HT1080 (cell line): ENCODE measurements at places on chromosomes 7 and 10. TPM values are rescaled to one million over a fixed set of nuclear protein-coding genes. Genes with fewer than 3 reads are reported as not detected.
A peak's percentile ranks its signal among the peaks of the same experiment; 100 is the strongest.

The VWDE gene
- 1.1 and 1.6 TPM in 2 replicates for total RNA-seq

The ZNF467 gene
- 1.7 and 2.4 TPM in 2 replicates for total RNA-seq

The TMEM168 gene
- total RNA-seq: 11.1 and 13.1 TPM in 2 replicates

The MYOZ1 gene
- total RNA-seq: not detected in 2 replicates

The TRA2A gene
- 15.8 and 49.6 TPM in 2 replicates for total RNA-seq

The DPP6 gene
- not detected in 2 replicates for total RNA-seq

The ATG9B gene
- not detected in 2 replicates for total RNA-seq

The C10orf143 gene
- 0.47 TPM in 1 of 2 replicates, not detected in the other for total RNA-seq

The MDH2 gene
- total RNA-seq: 236 and 349 TPM in 2 replicates

The RTKN2 gene
- total RNA-seq: 6.2 and 6.5 TPM in 2 replicates

The RASA4B gene
- total RNA-seq: 0.67 and 1.2 TPM in 2 replicates

The UTF1 gene
- not detected in 2 replicates for total RNA-seq

The COX15 gene
- total RNA-seq: 38.4 and 41.4 TPM in 2 replicates

- DNase-seq: no peak
These were observed 216.1 kb downstream of the SKIDA1 start for GRCh38 chr10:21309427-21309826.

GRCh38 chr7:7962851-7963250, 5.7 kb upstream of the GLCCI1 start:
- peak; percentile 1 for DNase-seq

DNA sequence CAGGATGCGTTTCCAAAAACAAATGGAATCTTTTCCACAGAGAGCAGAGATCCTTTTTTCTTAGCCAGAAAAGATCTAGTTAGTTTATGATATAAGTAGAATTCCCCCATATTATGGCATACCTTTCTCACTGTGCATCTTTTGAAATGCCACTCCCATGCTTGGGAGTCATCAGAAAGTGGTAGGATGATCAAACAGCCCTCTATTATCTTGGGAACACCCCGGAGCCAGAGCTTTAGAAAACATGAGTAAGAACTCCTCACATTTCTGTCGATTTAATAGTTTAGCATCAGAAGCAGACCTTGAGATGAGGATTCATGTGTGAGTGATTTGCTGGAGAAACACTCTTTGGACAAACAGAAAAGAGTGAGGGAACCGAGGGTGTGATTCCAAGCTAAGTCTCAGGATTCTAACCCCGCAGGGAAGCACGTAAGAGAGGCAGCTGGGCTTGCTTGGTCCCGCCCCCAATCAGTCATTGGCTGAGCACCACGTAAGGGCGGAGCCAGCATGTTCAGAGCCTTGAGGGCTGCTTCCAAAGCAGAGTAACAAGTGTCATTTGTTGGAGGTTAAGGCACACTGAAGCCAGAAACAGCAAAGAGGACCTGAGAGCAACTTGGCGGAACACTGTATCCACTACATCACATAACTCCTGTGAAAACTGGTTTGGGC, 43.7 kb upstream of the NXPH1 start:
- DNase-seq: peak; percentile 23

DNA sequence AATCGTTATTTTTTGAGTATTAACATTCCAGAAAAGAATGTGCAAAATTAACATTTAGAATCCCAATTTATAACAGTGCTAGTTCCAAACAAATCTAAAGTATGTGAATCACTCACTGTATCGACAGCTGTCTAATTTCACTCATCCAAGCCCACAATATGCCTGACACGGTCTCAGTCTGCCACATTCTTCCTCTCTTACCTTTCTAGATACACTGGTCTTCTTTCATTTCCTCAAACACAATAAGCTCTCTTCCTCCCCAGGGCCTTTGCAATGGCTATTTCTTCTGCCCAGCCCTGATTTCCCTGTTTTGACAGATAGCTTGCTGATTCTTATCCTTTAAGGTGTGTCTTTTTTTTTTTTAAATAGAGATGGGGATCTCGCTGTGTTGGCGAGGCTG, 48.8 kb downstream of the UBE2H start:
- DNase-seq: no peak

GRCh38 chr10:131692686-131693334, 208.0 kb upstream of the PPP2R2D start:
- DNase-seq: no peak

DNA sequence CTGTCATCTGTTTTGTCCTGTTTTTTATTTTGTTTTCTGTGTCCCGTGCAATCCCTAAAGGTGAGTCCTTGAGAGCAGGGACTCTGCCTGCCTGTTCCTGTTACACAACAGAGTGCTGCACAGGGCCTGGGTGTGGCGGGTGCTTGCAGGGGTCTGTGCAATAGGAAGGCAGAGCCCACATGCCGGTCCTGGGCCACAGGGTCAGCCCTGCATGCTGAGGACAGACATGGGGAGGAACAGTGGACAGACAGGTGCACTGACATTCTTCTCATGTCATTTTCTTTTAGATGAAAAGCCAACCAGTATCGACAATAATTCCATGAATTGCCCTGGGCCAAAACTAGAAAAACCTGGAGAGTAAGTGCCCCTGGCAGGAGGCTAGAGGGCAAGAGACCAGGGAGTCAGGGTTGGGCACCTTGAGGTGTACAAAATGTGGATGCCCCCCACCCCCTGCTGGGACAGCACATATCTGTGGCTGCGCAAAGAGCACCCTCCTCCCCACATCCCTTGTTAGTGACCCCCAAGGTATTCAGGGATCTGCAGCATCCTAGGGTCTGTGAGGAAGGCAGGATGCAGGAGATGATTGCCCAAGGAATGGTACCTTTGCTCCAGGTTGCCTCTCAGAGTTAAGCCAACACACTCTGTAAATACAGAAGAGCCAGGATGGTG, 19.9 kb downstream of the ANTXRL start:
- DNase-seq: no peak

DNA sequence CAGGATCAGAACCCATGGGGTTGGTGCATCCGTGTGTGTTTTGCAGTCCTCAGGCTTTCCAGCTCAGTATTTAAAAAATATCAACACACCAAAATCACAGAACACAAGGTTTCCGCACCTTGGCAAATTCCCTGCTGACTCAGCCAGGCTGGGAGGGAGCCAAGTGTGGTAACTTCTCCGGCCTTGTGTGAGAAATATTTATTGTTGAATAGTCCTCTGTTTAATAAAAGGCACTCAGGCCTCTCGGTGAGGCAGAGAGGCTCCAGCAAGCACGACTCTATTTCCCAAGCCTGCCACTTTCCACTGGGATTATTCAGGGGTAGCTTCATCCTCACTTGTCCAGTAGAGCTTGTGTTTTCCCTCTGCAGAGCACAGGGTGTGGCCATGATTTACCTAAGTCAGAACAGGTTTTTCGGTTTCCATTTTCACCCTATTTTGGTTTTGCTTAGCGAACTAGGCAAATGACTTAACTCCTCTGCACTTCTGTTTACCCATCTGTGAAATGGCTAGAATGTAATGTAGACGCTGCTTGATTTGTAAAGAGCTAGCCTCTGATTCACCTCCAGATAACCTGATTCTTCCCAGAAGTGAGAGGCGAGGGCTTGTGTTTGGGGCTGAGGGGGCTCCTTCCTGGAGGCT, 13.0 kb upstream of the CHST15 start:
- peak; percentile 89 for DNase-seq

DNA sequence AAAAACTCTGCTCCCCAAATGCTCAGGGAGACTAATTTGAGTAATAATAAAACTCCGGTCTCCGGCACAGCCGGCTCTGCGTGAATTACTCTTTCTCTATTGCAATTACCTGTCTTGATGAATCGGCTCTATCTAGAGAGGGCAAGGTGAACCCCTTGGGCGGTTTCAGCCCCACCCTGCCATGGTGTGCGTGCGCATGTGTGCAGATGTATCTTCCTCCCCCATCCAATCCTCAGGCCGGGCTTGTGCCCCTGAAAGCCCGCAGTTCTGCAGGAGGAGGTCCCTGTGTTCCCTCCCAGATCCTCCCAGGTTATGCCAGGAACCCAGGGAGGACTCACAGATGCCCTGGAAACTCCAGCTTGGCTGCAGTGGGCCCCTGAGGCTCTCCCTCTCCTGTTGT, 48.3 kb upstream of the MYL10 start:
- DNase-seq: no peak

- peak; percentile 36 for DNase-seq
These were observed 23.0 kb upstream of the ZMYND11 start for GRCh38 chr10:112246-112645.

DNA sequence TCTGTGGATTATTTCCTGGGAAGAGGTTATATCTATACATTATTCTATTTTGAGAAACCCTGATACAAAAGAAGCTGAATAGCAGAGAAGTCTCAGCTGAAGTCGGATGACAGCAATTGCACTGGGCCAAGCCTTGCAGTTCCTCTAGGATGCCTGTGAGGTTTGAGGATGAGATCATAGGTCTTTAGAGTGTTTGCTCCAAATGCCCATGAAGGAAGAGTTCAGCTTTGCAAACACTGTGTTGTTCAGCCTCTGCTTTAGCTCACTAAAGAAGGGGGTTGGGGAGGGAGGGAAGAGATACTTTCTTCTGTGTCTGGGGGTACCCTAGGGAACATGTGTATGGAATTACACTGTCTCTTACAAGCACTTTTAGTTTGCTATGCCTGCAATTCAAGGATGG, 282.5 kb upstream of the NRP1 start:
- DNase-seq: no peak

DNA sequence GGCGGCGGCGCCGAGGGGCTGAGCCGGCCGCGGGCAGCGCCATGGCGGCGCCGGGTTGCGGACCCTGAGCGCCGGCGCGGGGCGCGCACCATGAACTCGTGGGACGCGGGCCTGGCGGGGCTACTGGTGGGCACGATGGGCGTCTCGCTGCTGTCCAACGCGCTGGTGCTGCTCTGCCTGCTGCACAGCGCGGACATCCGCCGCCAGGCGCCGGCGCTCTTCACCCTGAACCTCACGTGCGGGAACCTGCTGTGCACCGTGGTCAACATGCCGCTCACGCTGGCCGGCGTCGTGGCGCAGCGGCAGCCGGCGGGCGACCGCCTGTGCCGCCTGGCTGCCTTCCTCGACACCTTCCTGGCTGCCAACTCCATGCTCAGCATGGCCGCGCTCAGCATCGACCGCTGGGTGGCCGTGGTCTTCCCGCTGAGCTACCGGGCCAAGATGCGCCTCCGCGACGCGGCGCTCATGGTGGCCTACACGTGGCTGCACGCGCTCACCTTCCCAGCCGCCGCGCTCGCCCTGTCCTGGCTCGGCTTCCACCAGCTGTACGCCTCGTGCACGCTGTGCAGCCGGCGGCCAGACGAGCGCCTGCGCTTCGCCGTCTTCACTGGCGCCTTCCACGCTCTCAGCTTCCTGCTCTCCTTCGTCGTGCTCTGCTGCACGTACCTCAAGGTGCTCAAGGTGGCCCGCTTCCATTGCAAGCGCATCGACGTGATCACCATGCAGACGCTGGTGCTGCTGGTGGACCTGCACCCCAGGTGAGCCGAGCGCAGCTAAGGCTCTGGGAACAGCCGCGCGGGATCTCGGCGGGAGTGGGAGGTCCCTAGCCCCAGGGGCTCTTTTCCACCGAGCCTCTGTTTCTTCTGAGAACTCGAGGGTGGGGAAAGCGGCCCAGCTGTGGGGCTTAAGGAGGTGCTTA, at the start of gene GPR26:
Gene GPR26, plus strand, starts transcription at position 38 of the 919 bp plus-strand sequence. Its CDS starts 53 bp downstream, at position 91.
- DNase-seq: no peak

GRCh38 chr10:44300666-44301649, 83.9 kb downstream of the CXCL12 start:
- DNase-seq: peak; percentile 94

DNA sequence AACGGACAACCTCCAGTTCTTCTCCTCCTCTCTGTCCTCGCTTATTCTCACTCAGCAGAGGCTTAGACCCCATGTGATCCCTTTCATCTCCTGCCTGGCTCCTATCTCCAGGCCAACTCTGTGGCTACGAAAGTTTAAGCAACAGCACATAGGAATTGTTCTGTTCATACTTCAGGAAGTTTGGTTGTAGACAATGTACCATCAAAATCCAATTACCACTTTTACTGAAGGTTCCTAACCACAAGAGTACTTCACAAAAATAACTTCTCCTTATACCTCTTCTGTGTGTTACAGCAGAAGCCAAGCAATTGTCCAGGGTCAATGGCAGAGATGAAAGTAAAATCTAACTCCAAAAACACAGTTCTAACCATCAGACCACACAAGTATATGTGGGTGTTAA, 80.0 kb downstream of the SLC25A13 start:
- DNase-seq: no peak

- no peak for DNase-seq
These were observed 17.0 kb upstream of the TTYH3 start for GRCh38 chr7:2614631-2615330.

DNA sequence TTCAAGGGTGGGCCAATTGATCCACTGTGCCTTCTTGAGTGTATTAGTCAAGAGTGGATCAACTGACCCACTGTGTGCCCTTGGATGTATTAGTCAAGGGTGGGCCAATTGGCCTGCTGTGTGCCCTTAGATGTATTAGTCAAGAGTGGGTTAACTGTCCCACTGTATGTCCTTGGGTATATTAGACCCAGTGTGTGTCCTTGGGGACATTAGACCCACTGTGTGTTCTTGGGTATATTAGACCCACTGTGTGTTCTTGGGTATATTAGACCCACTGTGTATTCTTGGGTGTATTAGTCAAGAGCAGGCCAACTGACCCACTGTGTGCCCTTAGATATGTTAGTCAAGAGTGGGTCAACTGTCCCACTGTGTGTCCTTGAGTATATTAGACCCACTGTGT, 601.8 kb downstream of the TYW1 start:
- no peak for DNase-seq

DNA sequence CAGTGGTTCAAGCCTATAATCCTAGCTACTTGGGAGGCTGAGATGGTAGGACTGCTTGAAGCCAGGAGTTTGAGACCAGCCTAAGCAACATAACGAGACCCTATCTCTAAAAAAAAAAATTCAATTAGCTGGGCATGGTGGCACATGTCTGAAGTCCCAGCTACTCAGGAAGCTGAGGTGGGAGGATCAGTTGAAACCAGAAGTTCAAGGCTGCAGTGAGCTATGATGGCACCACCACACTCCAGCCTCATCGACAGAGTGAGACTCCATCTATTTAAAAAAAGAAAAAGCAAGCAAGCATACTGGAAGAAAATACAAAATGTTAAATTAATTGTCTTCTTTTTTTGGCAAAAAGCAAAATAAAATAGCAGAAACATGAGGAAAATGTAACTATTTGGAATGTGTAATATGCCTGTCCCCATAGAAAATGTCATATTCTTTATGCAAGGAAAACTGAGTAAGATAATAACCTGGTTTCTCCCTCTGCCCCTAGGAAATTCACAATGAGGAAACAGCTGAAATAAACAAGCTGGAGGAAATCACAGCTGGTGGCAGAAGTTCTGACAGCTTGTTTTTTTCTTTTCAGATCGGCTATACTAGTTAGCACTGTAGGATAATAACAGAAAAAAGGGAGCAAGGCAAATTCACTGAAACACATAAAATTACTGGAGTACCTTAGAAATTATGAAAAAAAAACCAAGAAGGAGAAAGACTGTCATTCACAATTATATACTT, 48.5 kb downstream of the HERPUD2 start:
- DNase-seq: no peak

- no peak for DNase-seq
These were observed 66.1 kb upstream of the ZPBP start for GRCh38 chr7:50159154-50159553.

- peak; percentile 95 for DNase-seq
These were observed 58.6 kb downstream of the ZMIZ1 start for GRCh38 chr10:79127151-79127961.

DNA sequence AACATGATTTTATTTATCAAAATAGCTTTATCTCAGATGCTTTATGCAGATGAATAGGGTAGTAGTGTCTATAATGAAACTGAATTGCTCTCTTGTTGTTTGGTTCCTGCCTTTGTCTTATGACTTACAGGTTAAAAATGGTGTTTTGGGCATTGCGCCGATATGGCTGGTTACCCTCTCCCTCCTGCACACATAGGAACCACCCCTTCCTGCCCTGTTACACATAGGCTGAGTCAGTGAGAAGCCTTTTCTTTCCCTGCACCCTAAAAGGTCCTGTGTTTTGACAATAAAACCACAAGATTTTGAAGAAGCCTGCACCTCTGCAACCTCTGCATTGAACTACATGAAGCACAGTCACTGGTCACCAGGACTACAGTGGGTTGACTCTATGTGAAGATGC, 655.8 kb upstream of the ANKRD30A start:
- peak; percentile 93 for DNase-seq
